ENCODE measurements at places on chromosomes 11 and 22.

- DNase-seq = no peak
These were observed 46.4 kb downstream of the GAB4 start for GRCh38 chr22:16961477-16962186.

DNA sequence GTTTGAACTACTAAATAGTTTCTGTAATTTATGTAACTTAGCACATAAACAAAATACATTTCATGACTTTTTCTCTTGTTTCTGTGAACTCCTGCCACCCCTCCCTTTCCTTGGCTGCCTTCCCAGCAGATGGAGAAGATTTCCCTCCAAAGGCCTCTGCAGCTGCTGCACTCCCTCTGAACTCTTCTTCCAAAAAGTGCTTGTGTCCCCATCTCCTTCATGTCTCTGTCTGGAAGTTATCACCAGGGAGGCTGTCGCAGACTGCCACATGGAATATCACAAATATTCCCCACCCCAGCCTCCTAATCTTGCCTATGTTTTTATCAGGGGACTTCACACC lies 1068.3 kb downstream of the OPCML start:
- no peak for DNase-seq

DNA sequence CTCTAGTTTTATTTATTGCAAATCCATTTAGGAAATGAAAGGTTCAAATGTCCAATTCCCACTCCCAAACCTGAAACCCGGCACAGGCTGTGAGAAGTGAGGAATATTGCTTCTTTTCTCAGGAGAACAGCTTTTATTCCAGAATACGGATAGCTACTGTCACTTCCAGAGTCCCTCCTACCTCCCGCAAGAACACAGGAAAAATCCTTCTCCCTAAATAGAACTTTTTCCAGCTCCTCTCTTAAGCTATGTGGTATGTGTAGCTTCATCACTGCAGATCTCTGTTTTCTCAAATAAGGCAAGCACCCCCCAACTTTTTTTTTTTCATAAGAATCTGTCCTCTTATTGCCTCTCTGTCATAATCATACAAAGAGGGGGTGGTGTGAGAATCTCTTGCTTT lies 126.8 kb downstream of the LARGE1 start:
- DNase-seq = no peak

- DNase-seq = no peak
These were observed 13.1 kb upstream of the MFRP start for GRCh38 chr11:119359365-119360214.

- no peak for DNase-seq
These were observed 386.3 kb downstream of the ETS1 start for GRCh38 chr11:128201009-128201408.

- DNase-seq = no peak
These were observed 47.2 kb downstream of the MN1 start for GRCh38 chr22:27754247-27754887.

Measured in stimulated activated CD8-positive, alpha-beta memory T cell treated with anti-CD3 and anti-CD28 coated beads, Interleukin-12 subunit alpha, Interleukin-12 subunit beta, amount 100 ng/mL, for 4 hours (primary cell).